Activated naive CD4-positive, alpha-beta T cell treated with anti-CD3 and anti-CD28 coated beads, Interleukin-2, amount 10 ng/mL, durations not matched to agents 7 days and 5 days (primary cell): ENCODE measurements at places on chromosomes 3 and 15.

- peaks cover 19% of the 10 kb centered on the region for H3K36me3 ChIP-seq
- peaks cover 79% of the 10 kb centered on the region for H3K4me1 ChIP-seq
- peak; percentile 41 for DNase-seq
- peak overlapping the region; percentile 88 for H3K4me3 ChIP-seq
- peaks cover 4% of the 10 kb centered on the region for H3K27me3 ChIP-seq
These were observed 1.1 kb downstream of the SLCO3A1 start for GRCh38 chr15:91854639-91854990.

- no peaks in the 10 kb centered on the region for H3K4me1 ChIP-seq
- H3K27ac ChIP-seq, result no peak overlapping the region
- no peak overlapping the region for H3K4me3 ChIP-seq
- H3K36me3 ChIP-seq, result no peaks in the 10 kb centered on the region
- no peak for DNase-seq
These were observed 444.7 kb upstream of the RBMS3 start for GRCh38 chr3:28836199-28836598.

DNA sequence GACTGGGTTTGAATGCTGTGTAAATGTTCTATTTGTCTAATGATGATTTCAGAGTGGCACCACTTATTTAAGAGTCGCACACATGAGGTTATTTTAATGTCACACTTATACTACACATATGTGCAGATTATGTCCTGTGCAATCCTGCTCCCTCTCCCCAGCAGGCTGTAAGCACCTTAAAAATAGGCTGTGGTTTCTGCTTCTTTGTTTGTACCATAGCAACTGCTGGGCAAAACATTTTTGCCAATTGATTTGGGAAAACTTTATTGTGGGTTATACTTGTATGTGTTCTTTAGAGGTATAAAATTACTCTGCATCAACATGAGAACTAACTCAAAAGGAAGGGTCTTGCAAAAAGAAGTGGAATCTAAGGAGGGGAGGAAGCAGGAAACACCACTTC, 318.5 kb downstream of the NTRK3 start:
- no peaks in the 10 kb centered on the region for H3K36me3 ChIP-seq
- H3K27me3 ChIP-seq, result peaks cover 4% of the 10 kb centered on the region
- no peak overlapping the region for H3K4me3 ChIP-seq
- no peak overlapping the region for H3K27ac ChIP-seq

- H3K27ac ChIP-seq, result no peak overlapping the region
- H3K4me1 ChIP-seq, result no peaks in the 10 kb centered on the region
- H3K4me3 ChIP-seq, result no peak overlapping the region
- no peaks in the 10 kb centered on the region for H3K36me3 ChIP-seq
These were observed 308.6 kb downstream of the CLSTN2 start for GRCh38 chr3:140243575-140243974.

GRCh38 chr3:78972617-78973301, 795.0 kb downstream of the ROBO1 start:
- no peak for DNase-seq
- no peaks in the 10 kb centered on the region for H3K36me3 ChIP-seq
- H3K4me1 ChIP-seq, result no peaks in the 10 kb centered on the region
- H3K27me3 ChIP-seq, result no peaks in the 10 kb centered on the region
- H3K4me3 ChIP-seq, result no peak overlapping the region
- no peak overlapping the region for H3K27ac ChIP-seq

- DNase-seq, result no peak
- H3K4me1 ChIP-seq, result no peaks in the 10 kb centered on the region
- no peaks in the 10 kb centered on the region for H3K27me3 ChIP-seq
- no peak overlapping the region for H3K27ac ChIP-seq
These were observed 43.7 kb downstream of the NMD3 start for GRCh38 chr3:161264852-161265251.

DNA sequence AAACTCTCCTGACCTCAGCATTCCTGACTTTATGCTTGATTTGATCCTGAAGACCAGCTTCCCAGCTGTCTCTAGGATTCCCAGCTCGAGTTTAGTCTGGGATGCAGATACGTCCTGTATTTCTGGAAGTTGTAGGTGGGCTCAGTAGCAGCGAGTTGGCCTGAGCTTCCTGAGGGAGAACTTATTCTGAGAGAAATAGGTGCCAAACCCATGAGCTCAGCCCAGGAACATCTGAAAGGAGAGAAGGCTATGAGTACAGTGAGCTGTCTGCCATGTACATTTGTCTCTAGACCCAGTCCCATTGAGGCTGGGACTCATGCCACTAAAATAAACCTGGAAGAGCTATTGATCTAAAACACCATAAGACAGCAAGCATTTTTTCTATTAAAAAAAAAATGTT, 36.6 kb upstream of the SLC9A9 start:
- H3K4me1 ChIP-seq, result no peaks in the 10 kb centered on the region
- no peaks in the 10 kb centered on the region for H3K36me3 ChIP-seq
- no peak for DNase-seq
- H3K27me3 ChIP-seq, result peaks cover 23% of the 10 kb centered on the region
- no peak overlapping the region for H3K4me3 ChIP-seq

DNA sequence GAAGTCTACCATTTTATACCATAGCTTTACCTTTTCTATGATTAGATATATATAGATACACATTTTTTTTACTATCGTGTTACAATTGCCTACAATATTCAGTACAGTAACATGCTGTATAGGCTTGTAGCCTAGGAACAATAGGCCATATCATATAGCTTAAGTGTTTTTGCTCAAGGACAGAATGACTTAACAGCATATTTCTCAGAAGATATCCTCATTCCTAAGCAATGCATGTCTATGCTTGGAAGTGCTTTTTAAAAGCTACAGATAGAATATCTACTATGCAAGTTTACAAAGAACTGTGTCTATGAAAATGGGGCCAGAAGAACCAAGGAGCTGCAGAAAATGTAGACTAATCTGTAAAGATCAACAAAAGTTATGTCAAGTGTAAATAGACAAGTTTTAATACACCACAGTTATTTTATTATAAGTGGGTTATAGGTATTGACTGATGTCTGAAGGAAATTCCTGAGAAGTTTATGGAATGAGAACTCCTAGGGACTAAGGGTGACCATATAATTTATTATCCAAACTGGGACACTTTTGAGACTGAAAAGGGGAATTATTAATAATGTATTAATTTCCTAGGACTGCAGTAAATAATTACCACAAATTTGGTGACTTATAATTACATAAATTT, 138.7 kb upstream of the TGFBR2 start:
- H3K27me3 ChIP-seq, result no peaks in the 10 kb centered on the region
- DNase-seq, result no peak
- no peaks in the 10 kb centered on the region for H3K36me3 ChIP-seq
- H3K27ac ChIP-seq, result no peak overlapping the region
- H3K4me3 ChIP-seq, result no peak overlapping the region

GRCh38 chr15:96362755-96363651, 32.5 kb downstream of the NR2F2 start:
- H3K36me3 ChIP-seq, result peaks cover 5% of the 10 kb centered on the region
- DNase-seq, result no peak
- H3K27me3 ChIP-seq, result no peaks in the 10 kb centered on the region
- H3K4me1 ChIP-seq, result peaks cover 6% of the 10 kb centered on the region

DNA sequence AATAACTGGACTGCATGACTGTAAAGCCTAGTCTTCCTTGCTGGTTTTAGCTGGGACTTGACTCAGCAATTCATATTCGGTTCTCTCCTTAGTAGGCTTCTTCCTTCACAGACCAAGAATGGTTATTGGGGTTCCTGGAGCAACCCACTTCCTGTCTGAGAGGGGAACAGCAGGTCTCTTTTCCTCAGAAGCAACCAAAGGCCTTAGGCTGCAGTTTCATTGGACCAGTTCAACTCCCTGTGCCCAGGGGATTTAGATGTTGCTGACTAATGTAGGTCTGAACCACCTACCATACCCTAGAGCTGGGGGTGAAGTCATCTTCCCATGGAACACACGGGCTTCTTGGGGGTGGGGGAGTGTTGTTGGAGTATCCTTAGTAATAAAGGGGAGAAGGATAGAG, 84.0 kb upstream of the SKOR1 start:
- no peaks in the 10 kb centered on the region for H3K36me3 ChIP-seq
- no peak overlapping the region for H3K27ac ChIP-seq
- H3K4me1 ChIP-seq, result peaks cover 36% of the 10 kb centered on the region
- H3K4me3 ChIP-seq, result no peak overlapping the region
- no peak for DNase-seq

- no peaks in the 10 kb centered on the region for H3K27me3 ChIP-seq
- no peaks in the 10 kb centered on the region for H3K36me3 ChIP-seq
- no peak for DNase-seq
- H3K4me1 ChIP-seq, result no peaks in the 10 kb centered on the region
- no peak overlapping the region for H3K27ac ChIP-seq
- no peak overlapping the region for H3K4me3 ChIP-seq
These were observed 106.0 kb downstream of the RYK start for GRCh38 chr3:134144694-134145093.

DNA sequence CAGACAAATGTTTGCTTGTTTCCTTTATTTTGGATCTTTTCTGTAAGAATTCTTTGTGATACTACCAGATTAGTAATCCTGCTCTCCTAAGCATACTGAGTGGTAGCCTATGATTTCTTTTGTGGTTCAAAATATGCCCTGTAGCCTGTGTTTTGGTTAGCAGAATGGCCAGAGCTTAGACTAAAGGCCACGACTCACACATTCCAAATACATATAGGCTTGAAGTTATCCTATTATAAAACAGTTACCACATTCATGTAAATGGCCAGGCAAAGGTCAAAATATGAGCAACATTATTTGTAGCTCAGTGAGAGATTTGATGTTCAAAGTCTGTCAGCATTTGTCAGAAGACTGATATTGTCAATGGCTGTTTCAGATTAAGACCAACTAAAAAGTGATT, 84.5 kb downstream of the MITF start:
- DNase-seq, result no peak
- no peaks in the 10 kb centered on the region for H3K36me3 ChIP-seq

DNA sequence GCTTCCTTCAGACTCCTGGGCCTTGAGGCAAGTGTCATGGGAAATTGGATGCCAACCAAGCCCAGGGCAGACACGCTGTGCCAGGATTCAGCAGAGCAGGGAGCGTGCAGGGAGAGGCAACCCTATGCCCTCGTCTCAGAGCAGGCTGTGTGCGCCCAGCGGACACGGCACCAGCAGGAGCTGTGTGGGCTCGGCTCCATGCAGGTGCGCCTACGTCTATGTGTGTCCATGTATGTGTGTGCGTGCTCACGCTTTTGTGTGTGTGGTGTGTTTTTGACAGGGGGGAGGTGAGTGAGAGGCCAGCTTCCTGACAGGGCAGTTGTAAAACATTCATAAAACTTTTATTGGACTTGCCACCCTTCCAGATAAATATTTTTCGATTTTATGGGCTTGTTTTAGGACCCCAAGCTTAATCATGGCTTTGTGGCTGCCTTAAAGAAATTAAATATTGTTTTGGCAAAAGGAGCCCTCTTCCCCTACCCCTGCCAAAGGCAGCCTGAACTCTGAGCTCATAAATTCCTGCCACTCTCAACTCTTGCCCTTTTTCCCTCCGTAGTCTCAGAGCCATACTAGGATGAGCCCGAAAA, 84.4 kb downstream of the DNAJB8 start:
- no peaks in the 10 kb centered on the region for H3K4me1 ChIP-seq
- H3K27me3 ChIP-seq, result no peaks in the 10 kb centered on the region
- H3K27ac ChIP-seq, result no peak overlapping the region
- H3K4me3 ChIP-seq, result no peak overlapping the region
- H3K36me3 ChIP-seq, result no peaks in the 10 kb centered on the region

GRCh38 chr15:91102546-91103330, 2.7 kb downstream of the SV2B start:
- no peak overlapping the region for H3K4me3 ChIP-seq
- peaks cover 16% of the 10 kb centered on the region for H3K4me1 ChIP-seq
- no peak overlapping the region for H3K27ac ChIP-seq
- peaks cover 87% of the 10 kb centered on the region for H3K27me3 ChIP-seq
- H3K36me3 ChIP-seq, result no peaks in the 10 kb centered on the region

DNA sequence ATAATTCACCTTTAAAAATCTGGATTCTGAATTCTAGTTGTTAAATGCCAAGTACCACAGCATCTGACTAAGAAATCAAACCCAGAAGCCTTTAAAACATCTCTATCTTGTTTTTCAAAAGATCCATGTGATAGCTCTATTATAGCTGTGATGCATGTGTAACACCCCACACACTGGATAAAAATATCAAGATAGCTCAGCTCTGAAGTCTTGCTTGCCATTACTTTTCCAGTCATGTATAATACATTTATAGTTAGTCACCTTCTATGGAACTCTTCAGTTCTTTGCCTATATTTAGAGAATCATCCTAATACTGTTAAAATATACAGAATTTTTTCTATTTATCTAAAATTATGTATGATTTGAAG, 11.6 kb downstream of the ARPP19 start:
- no peak for DNase-seq
- no peaks in the 10 kb centered on the region for H3K27me3 ChIP-seq
- no peak overlapping the region for H3K4me3 ChIP-seq
- peaks cover 26% of the 10 kb centered on the region for H3K36me3 ChIP-seq
- peaks cover 34% of the 10 kb centered on the region for H3K4me1 ChIP-seq

- DNase-seq, result no peak
- H3K36me3 ChIP-seq, result peaks cover 16% of the 10 kb centered on the region
- no peaks in the 10 kb centered on the region for H3K27me3 ChIP-seq
- H3K27ac ChIP-seq, result no peak overlapping the region
- H3K4me1 ChIP-seq, result peaks cover 49% of the 10 kb centered on the region
These were observed 83.7 kb downstream of the TRAK1 start for GRCh38 chr3:42174679-42175385.

GRCh38 chr3:99524559-99524958, 113.8 kb upstream of the COL8A1 start:
- no peaks in the 10 kb centered on the region for H3K4me1 ChIP-seq
- no peaks in the 10 kb centered on the region for H3K36me3 ChIP-seq
- no peak overlapping the region for H3K27ac ChIP-seq

DNA sequence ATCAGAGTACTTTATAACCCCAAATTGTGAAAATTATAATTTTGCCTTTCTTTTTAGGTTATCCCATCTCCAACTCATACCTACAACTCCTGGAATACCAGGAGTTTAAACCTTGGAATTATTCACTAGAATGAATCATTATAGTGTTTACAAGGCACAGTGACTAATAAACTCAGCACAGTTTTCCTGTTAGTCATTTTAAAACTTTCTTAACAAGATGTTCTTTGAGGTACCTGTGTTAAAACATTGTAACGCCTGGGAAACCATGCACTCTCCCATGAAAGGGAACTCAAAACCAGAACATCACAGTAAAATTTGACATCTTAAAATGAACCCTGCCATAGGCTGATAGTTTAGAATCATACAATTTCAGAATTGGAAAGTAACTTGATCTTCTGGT, 132.4 kb upstream of the OSTN start:
- H3K4me1 ChIP-seq, result no peaks in the 10 kb centered on the region
- H3K36me3 ChIP-seq, result no peaks in the 10 kb centered on the region
- H3K4me3 ChIP-seq, result no peak overlapping the region
- DNase-seq, result no peak
- no peak overlapping the region for H3K27ac ChIP-seq
- H3K27me3 ChIP-seq, result no peaks in the 10 kb centered on the region

- no peak for DNase-seq
- H3K4me1 ChIP-seq, result peaks cover 22% of the 10 kb centered on the region
- peaks cover 68% of the 10 kb centered on the region for H3K27me3 ChIP-seq
- H3K36me3 ChIP-seq, result no peaks in the 10 kb centered on the region
- peak overlapping the region; percentile 37 for H3K27ac ChIP-seq
These were observed 18.0 kb upstream of the PLXND1 start for GRCh38 chr3:129624347-129625071.

GRCh38 chr3:170431054-170431453, 12.4 kb downstream of the CLDN11 start:
- no peak overlapping the region for H3K4me3 ChIP-seq
- H3K27ac ChIP-seq, result no peak overlapping the region
- H3K36me3 ChIP-seq, result no peaks in the 10 kb centered on the region

- DNase-seq, result no peak
- no peak overlapping the region for H3K27ac ChIP-seq
- peaks cover 24% of the 10 kb centered on the region for H3K36me3 ChIP-seq
- no peaks in the 10 kb centered on the region for H3K27me3 ChIP-seq
- H3K4me3 ChIP-seq, result no peak overlapping the region
- H3K4me1 ChIP-seq, result no peaks in the 10 kb centered on the region
These were observed 88.1 kb downstream of the VPS8 start for GRCh38 chr3:184899953-184900595.

GRCh38 chr15:50652671-50653070, 33.9 kb downstream of the TRPM7 start:
- H3K27ac ChIP-seq, result no peak overlapping the region
- H3K4me3 ChIP-seq, result no peak overlapping the region
- no peak for DNase-seq
